ENCODE measurements at places on chromosomes 16 and 17. TPM values are rescaled to one million over a fixed set of nuclear protein-coding genes. Genes with fewer than 3 reads are reported as not detected.

NPB gene
- total RNA-seq: 4.2 TPM

WSCD1 gene
- 0.21 TPM for total RNA-seq

CFAP97D1 gene
- total RNA-seq: not detected

CES1 gene
- 18.8 TPM for total RNA-seq

PRR35 gene
- total RNA-seq: not detected

BCO1 gene
- not detected for total RNA-seq

SLC52A1 gene
- total RNA-seq: not detected

CUEDC1 gene
- total RNA-seq: 32.1 TPM

KRT25 gene
- 0.39 TPM for total RNA-seq

DNA sequence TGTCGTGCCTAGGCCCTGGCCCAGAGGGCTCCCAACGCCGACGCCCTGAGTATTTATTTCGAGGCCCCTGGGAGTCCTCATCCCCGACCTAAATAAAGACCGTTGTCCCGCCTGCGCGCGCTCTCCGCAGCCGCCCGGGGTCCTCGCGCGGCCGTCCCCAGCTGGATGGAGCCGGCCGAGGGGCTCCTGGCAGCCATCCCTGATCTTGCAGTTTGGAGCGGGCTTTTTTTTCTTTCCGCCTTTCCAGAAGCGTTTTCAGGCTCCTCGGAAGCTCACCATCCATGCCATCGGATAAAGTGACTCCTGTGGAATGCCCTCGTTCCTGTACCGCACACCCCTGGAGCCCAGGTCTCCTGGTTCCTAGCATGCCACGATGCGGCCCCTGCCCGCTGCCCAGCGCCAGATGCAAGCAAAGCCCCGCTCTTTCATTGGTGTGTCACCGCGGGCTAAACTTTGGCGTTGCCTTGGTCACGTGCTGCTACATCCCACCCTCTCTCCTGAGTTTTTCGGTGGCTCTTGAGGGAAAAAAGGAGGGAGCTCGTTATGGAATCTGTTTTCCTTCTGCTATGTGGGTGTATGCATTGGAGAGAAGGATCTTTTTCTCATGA lies 716 bp downstream of the TMEM94 start:
- DNase-seq: no peak
- H3K36me3 ChIP-seq: no peaks in the 10 kb centered on the region
- peak overlapping the region; percentile 98 for H3K4me3 ChIP-seq
- peaks cover 7% of the 10 kb centered on the region for H3K4me1 ChIP-seq
- no peaks in the 10 kb centered on the region for H3K27me3 ChIP-seq

GRCh38 chr17:47210105-47210504 lies 957 bp downstream of the MYL4 start:
- no peak overlapping the region for H3K27ac ChIP-seq
- peaks cover 36% of the 10 kb centered on the region for H3K4me1 ChIP-seq
- DNase-seq: no peak
- H3K4me3 ChIP-seq: no peak overlapping the region
- no peaks in the 10 kb centered on the region for H3K36me3 ChIP-seq

DNA sequence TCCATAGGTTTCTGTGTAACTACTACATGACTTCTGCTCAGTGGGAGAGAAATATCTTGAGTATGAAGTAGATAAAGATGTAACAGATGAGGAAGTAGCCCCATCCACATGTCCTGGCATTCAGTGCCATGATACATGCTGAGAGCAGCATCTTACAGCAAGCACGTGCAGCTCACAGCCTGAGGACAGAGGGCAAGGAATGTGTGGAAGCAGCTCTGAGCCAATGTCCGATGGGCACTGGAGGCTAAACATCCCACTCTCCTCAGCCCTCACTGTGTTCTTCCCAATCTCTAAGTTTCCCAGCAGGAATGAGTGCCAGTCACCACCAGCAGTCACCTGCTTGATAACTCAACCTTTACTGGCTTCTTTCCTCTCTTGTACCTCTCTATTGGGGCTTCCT lies 40.4 kb downstream of the CFDP1 start:
- no peaks in the 10 kb centered on the region for H3K27me3 ChIP-seq
- no peak overlapping the region for H3K27ac ChIP-seq
- H3K4me1 ChIP-seq: no peaks in the 10 kb centered on the region
- no peak for DNase-seq

DNA sequence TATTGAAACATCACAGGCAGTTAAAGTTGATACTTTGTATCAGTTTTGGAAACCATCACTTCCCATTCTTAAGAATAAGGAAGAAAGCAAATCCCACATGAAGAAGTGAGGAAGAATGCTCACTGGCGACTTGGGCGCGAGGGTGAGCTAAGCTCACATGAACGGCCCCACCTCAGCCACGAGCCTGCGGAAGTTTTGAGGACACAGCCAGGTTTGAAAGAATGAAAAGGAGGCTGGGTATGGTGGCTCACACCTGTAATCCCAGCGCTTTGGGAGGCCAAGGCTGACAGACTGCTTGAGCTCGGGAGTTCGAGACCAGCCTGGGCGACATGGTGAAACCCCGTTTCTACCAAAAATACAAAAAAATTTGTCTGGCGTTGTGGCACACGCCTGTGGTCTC lies 110.3 kb upstream of the CHMP6 start:
- no peaks in the 10 kb centered on the region for H3K27me3 ChIP-seq
- H3K36me3 ChIP-seq: no peaks in the 10 kb centered on the region
- H3K4me1 ChIP-seq: no peaks in the 10 kb centered on the region
- no peak overlapping the region for H3K4me3 ChIP-seq

GRCh38 chr16:24555346-24555872 lies 16.0 kb downstream of the RBBP6 start:
- no peaks in the 10 kb centered on the region for H3K4me1 ChIP-seq
- no peak overlapping the region for H3K4me3 ChIP-seq
- H3K27ac ChIP-seq: no peak overlapping the region

- no peak overlapping the region for H3K4me3 ChIP-seq
- no peak overlapping the region for H3K27ac ChIP-seq
- no peaks in the 10 kb centered on the region for H3K36me3 ChIP-seq
These were observed 8.2 kb upstream of the C16orf74 start for GRCh38 chr16:85759136-85759535.

DNA sequence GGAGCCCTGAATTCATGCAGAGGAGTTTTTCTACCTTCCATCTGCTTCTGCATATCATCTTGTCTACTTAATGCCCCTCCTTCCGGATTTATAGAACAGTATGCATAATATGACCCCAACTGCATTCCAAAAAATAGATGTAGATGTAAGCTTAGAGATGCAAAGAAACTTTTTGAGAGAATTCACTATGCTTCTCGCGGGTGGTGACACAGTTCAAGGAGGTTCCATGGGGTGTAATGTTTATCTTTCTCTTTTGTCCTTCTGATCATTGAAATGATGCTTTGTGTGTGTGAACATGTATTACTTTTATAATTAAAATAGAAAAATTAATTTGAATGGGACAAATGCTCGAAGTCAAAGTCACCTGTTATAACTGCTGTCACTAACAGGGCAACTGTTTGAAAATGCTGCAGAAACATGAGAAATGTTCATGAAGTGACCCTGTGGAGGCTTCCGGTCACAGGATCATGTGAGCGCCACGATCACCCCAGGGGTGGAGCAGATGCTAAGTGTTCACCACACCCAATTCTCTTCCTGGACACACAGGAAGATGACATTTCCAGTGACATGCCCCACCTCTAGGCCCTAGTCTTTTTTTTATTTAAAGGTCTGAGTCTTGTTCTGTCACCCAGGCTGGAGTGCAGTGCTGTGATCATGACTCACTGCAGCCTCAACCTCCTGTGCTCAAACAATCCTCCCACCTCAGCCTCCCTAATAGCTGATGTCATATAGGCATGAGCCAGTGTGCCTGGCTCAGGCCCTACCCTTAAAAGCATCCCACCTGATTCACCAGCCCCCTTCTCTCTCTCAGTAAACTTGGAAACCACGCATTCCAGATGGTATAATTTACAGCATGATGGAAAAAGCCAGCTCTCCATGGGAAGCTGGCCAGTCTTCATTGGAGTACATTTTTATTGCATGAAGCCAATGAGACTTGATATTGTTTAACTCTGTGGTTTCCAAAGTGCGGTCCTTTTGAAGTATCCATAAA lies 21.0 kb upstream of the AGRP start:
- peak; percentile 50 for DNase-seq
- H3K4me3 ChIP-seq: no peak overlapping the region
- H3K27me3 ChIP-seq: no peaks in the 10 kb centered on the region
- H3K4me1 ChIP-seq: no peaks in the 10 kb centered on the region

DNA sequence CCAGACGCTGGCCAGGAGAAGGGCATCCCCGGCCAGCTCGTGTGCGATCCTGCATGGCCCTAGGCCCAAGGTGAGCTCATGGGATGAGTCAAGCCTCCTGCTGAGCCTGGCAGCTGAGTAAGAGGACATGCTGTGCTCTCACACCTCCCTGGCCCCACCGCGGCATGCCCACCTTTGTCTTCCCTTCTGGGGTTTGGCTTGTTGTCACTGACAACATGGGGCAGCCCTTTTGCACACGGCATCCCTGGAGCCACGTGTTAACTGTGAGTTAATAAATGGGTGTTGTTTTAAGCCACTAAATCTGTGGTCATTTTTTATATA lies 8.9 kb upstream of the TNS4 start:
- H3K4me1 ChIP-seq: no peaks in the 10 kb centered on the region
- no peak overlapping the region for H3K27ac ChIP-seq
- H3K4me3 ChIP-seq: no peak overlapping the region
- DNase-seq: no peak
- H3K27me3 ChIP-seq: no peaks in the 10 kb centered on the region

GRCh38 chr17:32523017-32523680 lies 36.4 kb downstream of the CDK5R1 start:
- no peak for DNase-seq
- H3K27ac ChIP-seq: no peak overlapping the region
- H3K4me3 ChIP-seq: no peak overlapping the region
- H3K27me3 ChIP-seq: no peaks in the 10 kb centered on the region
- no peaks in the 10 kb centered on the region for H3K36me3 ChIP-seq
- H3K4me1 ChIP-seq: peaks cover 18% of the 10 kb centered on the region

GRCh38 chr16:89202422-89203215 lies 2.3 kb upstream of the SLC22A31 start:
- H3K4me1 ChIP-seq: peaks cover 28% of the 10 kb centered on the region
- peaks cover 68% of the 10 kb centered on the region for H3K27me3 ChIP-seq
- peak overlapping the region; percentile 47 for H3K4me3 ChIP-seq
- no peak overlapping the region for H3K27ac ChIP-seq
- no peaks in the 10 kb centered on the region for H3K36me3 ChIP-seq

DNA sequence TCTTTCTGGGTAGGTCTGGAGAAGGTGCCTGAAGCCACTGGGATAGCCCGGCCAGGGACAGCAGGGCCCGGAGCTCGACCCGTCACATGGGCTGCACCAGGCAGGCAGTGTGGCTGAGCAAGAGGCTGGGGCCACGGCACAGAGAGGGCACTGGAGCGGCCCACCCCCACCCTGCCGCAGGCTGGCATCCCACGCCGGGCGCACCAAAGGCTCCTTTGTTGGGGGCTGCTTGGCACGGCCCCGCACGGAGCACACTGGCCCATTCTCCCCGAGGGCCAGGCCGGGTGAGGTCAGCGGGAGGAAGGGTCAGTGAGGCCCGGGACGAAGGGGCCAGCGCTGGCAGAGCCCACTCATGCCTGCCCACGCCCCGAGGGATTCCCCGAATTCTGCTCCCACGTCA lies 36.5 kb upstream of the PVALEF start:
- no peak for DNase-seq
- H3K4me3 ChIP-seq: peak overlapping the region; percentile 36
- H3K27ac ChIP-seq: peak overlapping the region; percentile 95
- no peaks in the 10 kb centered on the region for H3K36me3 ChIP-seq
- no peaks in the 10 kb centered on the region for H3K27me3 ChIP-seq

- DNase-seq: no peak
- no peaks in the 10 kb centered on the region for H3K4me1 ChIP-seq
- peak overlapping the region; percentile 32 for H3K4me3 ChIP-seq
These were observed 40.5 kb upstream of the KLHDC4 start for GRCh38 chr16:87806261-87806640.

DNA sequence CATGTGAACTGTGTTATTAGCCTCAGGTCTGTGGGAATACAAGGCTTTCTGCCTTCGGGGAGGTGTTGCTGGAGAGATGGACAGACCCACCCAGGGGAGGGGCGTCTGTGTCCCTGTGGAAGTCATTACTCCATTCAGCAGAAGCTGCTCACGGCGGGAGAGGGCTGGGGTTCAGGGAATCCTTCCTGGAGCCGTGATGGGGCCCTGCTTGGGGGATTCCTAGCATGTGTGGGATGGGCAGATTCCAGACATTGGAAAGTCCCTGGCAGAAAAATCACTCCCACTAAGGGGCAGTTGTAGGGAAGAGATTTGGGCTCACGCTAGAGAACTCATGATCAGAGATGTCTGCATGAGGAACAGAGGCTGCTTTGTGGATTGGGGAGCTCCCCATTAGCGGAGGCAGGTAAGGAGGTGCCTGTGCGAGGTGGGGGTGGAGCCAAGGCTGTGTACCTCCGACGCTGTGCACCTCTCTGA lies 56.3 kb upstream of the IL34 start:
- DNase-seq: peak; percentile 22
- peaks cover 18% of the 10 kb centered on the region for H3K36me3 ChIP-seq
- peak overlapping the region; percentile 61 for H3K27ac ChIP-seq
- no peaks in the 10 kb centered on the region for H3K27me3 ChIP-seq

DNA sequence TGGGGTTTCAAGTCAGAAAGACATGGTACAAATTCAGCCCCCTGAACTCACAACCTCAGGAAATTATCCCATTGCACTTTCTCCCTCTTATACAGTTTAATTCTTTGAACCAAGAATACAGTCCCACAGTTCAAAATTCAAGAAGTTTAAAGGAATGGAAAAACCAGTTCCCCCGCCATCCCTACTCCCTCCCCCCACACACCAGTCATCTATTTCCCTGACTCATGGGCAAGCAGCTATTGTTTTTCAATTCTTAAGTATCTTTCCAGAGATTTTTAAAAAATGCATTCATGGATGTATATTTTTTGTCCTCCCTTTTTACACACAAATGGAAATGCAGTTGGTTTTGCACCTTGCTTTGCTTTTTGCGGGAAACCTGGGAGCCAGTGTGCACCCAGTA lies 7.3 kb downstream of the SYCE1L start:
- no peaks in the 10 kb centered on the region for H3K4me1 ChIP-seq
- no peak overlapping the region for H3K27ac ChIP-seq
- no peak for DNase-seq
- no peaks in the 10 kb centered on the region for H3K36me3 ChIP-seq
- H3K4me3 ChIP-seq: no peak overlapping the region

DNA sequence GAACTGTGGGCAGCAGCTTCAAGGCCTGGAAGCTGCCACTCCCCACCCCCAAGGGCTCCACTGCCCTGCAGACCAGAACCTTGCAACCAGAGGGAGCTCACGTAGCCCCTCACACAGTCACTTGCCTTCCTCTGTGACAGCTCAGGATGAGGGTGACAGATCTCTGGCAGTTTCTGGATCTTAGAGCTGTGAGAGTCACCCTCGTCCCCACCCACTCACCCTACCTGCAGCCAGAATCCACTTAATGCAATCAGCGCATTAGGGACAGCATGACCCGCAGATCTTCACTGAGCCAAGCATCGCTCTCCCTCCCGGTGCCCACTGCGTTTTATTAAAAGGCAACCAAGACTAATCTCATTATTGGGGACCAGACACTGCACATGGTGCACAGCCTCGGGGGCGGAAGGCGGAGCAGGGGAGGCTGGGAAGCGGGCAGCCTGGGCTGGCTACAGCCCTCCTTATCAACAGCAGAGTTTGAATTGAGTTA lies 3.5 kb downstream of the CYB561 start:
- DNase-seq: no peak
- H3K4me3 ChIP-seq: no peak overlapping the region
- H3K36me3 ChIP-seq: no peaks in the 10 kb centered on the region
- no peaks in the 10 kb centered on the region for H3K27me3 ChIP-seq
- H3K4me1 ChIP-seq: peaks cover 44% of the 10 kb centered on the region
